ENCODE measurements at places on chromosomes 7 and 10.

- DNase-seq = peak; percentile 7
Observed at GRCh38 chr10:27794157-27794556, 48.5 kb upstream of the MKX start.

- DNase-seq = no peak
Observed at GRCh38 chr10:90746829-90747228, 111.0 kb downstream of the HTR7 start.

GRCh38 chr10:96991313-96991841 is 159.3 kb downstream of the LCOR start:
- no peak for DNase-seq

DNA sequence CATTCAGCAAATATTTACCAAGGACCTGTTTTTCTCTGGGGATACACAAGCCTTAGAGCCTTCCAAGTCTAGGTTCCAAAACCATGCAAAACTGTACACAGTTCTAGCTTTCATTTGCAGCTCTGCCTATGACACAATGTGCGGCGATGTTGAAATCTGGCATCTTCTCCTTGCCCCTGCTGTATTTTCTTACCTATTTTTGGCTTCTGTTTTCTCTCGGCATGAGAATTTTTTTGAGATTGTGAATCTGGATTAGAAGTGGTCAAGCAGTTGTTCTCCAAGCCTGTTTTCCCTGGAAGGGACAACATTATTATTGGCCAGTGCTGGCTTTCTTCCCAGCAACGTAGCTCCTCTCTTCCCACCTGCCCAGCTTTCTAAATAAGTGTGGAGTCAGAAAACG is 176.3 kb downstream of the CREB5 start:
- DNase-seq = no peak

- no peak for DNase-seq
Observed at GRCh38 chr7:27189295-27189996, 4.4 kb upstream of the HOXA11 start.

DNA sequence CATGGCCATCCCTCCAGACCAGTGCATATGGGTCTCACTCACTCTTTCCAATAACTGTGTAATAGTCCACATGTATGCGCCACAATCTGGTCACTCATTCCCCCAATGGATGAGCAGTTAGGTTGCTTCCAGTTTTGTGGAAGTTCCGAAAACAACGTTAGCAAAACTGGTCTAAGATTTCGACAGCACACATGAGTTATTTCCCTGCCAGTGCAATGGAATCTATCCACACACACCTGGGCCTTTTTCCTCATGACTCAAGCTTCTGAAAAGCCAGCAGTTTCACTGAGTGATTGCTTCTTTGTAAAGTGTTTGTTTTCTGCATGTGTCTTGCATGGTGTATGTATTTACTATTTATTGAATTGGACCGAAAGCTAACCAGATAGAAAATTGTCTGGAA is 58.8 kb upstream of the FHIP2A start:
- DNase-seq = no peak

DNA sequence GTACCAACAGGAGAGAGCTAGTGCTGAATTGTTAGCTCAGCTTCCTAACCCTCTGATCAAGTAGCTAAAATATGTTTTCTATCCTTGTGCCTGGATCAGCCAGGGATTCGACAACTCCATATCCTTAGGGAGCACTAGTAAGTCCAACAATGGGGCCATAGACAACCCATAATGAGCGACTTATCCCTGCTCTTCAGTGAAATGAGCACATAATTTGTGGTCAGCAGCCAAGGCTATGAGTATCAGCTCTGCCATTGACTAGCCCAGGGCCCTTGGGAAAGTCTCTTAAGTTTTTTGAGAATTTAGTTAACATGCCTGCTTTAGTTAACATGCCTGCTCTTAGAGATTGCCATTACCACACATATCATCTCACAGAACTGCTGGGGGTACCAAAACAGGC is 39.3 kb downstream of the COL1A2 start:
- no peak for DNase-seq

DNA sequence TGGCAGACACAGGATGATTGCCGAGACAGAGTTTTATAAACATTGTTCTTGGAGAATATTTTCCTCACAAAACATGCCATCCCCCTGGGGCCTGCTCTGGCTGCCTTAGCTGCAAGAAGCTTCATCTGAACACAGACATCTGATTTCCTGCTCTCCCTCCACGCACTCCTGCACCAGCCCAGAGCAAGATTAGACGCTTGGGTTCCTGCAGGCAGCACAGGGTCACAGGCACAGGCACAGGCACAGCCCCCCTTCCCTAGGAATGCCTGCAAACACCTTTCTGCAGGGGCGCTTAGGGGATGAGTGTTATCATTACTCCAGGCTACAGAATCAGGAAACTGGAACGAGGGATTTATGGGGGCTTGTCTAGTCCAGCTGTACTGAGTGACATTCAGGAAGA is 450.3 kb downstream of the GRID1 start:
- DNase-seq = no peak

DNA sequence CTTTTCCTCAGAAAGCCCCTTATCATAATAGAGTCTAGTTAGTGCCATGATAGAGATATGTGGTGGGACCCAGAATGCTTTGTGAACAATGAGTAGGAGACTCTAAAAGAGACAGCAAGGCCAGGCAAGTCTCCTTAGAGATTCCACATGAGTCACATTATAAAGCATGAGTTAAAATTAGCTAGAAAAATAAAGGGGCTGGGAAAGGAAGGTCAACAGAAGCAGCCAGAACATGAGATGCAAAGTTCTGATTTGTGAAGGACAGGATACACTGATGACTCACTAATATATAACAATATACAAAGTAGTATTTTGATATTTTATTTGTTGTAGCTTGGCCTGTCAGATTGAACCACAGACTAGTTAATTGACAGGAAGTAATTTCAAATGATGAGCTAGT is 25.3 kb upstream of the SNX13 start:
- DNase-seq = no peak

GRCh38 chr10:12375076-12375504 is 25.7 kb downstream of the CAMK1D start:
- DNase-seq = no peak

- DNase-seq = no peak
Observed at GRCh38 chr7:81669476-81670105, 100.3 kb downstream of the HGF start.
